Stimulated activated CD8-positive, alpha-beta memory T cell treated with anti-CD3 and anti-CD28 coated beads, Interleukin-4, amount 100 ng/mL, for 1 hour (primary cell): ENCODE measurements at places on chromosomes 2 and 18.

DNA sequence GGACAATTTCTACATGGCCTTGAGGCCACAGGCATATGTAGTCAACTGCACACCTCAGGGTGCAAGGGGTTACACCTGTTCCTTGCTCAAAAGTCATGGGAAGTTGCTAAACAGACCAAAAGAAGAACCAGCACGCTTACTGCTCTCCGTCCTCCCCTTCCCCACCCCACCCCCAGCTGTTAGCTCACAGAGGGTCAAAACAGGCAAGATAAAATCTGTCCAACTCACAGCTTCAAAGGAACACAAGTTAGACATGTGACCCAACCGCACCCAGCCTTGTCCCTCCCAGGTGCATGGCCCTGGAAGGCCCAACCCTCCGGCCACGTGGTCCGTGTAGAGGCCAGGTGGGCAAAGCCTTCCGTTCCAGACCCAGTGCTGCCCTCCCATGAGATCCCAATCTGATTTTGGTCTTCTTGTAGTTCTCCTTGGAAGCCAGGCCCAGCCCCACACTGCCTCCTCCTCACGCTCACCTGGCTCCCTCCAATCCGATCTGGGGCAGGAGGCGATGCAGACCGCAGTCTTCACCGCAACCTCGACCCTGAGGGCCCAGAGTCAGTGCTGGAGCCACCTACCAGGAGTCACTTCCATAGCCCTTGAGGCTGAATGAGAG, 14.5 kb upstream of the ASPRV1 start:
- DNase-seq = no peak

GRCh38 chr2:39107156-39107555, 13.7 kb downstream of the SOS1 start:
- DNase-seq = no peak

- DNase-seq = no peak
Measured at GRCh38 chr2:98472961-98473746, 28.5 kb downstream of the INPP4A start.

DNA sequence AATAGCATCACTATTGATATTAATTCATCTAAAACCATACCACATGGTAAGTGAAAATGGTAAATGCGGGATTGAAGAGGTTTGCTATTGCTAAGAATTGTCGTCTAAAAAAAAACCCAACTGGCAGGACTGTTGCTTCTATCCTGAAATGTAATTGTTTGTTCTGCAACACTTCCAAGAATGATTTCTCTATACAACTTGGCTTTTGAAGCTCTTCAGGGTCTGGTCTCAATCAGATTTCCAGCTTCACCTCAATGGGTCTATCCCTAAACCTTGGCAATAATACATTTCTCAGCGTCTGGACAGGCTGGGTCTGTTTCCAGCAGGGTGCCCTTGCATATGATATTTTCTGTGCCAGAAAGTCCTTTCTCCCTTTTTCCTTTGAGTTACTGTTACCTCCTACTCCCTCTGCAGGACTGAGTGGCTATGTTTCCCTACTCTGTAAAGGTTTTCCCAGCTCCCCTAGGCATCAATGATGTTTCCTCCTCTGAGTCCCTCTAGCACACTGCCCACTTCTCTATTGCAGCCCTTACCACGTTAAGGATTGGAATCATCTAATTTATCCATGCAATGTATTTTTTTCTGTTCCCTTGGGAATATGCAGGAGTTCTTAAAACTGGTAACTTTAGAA, 118.2 kb upstream of the REV1 start:
- DNase-seq = no peak
